NCI-H1436 (cell line): ENCODE measurements at places on chromosomes 7 and 10.

DNA sequence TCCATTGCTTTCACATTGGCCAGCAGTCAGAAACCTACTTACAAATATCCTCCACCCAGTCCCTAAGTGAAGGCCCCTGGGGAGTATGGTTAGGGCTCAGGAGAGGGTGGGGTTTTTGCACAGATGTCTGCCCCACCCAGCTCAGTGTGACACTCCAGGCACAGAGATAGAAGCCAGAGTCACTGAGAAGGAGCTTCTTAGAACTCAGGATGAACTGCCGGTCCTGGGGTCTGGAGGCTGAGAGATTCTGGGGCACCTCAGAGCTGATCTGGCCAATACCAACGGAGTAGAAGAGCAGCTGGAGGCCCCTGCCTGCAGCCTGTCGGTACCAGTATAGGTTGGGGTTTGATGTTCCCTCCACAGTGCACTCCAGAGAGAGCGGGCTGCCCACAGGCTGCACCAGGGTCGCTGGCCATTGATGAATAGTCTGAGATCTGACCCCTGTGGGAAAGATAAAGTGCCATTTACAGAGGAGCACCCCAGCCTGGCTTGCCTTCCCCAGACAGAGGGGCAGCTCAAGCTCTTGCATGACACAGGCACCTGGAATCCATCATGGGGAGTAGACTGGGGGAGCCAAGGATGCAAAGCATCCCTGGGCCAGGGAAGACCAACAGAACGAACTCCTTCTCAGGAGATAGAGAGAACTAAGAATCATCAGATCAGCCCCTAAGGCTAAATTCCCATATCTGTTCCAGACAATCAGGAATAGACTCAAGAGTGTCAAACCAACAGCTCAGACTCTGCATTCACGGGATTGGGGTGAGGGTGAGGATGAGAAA, 41.9 kb downstream of the PRSS2 start:
- DNase-seq = no peak

DNA sequence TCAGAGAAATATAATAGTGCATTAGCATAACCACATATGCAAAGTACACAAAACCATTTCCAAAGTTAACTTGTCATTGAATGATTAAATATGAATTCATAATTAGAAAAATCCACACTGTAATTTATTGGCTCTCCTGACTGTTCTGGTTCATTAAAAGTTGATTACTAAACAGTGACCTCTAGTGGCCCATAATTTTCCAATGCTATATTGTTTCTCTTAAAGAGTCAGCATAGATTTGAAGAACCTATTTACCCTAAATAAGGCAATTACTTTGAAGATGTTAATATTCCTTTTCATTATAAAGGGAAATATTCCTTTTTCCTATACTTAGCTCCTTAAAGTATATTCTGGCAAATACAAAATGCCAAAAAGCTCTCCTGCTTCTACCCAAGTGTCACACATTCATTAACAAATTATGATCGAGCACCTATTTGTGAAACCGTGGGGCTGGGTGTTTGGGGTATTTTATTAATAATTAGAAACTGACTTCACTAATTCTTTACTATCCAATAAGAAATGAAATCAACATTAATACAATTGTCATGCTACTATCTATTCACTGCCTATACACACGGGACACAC, 86.2 kb downstream of the HIBADH start:
- peak; percentile 32 for DNase-seq

DNA sequence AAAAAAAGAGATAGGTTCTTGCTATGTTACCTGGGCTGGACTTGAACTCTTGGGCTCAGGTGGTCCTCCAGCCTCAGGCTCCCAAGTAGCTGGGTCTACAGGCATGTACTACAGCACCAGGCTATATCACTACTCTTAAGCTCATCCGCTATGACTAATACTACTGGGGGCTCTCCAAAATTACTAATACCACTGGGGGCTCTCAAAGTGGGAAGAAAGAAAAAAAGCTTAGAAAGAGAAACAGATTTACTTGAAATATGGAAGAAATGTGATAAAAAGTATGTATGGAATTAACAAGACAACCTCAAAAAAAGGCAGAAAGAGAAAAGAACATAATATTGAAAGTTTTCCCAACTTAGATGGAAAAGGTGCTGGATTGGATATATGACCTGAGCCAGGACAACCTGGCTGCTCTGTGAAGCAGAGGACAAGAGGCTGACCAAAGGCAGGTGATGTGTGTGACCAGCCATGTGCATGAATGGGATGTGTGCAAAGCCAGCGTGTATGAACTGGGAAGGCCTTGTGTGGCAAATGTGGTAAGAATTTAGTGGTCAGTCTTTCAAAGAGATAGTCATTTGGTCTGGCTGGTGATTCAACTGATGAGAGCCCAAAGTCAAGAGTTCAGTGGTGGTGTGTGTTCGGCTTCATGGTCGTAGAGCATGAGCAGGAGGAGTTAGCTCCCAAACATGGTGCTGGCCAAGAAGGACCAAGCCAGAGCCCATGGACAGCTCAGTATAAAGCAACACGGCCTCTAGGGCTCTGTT, 232.4 kb upstream of the KLF14 start:
- DNase-seq = no peak

- no peak for DNase-seq
Measured at GRCh38 chr10:84896909-84897308, 568.5 kb downstream of the CCSER2 start.

- no peak for DNase-seq
Measured at GRCh38 chr7:24462117-24462516, 111.1 kb upstream of the PALS2 start.

DNA sequence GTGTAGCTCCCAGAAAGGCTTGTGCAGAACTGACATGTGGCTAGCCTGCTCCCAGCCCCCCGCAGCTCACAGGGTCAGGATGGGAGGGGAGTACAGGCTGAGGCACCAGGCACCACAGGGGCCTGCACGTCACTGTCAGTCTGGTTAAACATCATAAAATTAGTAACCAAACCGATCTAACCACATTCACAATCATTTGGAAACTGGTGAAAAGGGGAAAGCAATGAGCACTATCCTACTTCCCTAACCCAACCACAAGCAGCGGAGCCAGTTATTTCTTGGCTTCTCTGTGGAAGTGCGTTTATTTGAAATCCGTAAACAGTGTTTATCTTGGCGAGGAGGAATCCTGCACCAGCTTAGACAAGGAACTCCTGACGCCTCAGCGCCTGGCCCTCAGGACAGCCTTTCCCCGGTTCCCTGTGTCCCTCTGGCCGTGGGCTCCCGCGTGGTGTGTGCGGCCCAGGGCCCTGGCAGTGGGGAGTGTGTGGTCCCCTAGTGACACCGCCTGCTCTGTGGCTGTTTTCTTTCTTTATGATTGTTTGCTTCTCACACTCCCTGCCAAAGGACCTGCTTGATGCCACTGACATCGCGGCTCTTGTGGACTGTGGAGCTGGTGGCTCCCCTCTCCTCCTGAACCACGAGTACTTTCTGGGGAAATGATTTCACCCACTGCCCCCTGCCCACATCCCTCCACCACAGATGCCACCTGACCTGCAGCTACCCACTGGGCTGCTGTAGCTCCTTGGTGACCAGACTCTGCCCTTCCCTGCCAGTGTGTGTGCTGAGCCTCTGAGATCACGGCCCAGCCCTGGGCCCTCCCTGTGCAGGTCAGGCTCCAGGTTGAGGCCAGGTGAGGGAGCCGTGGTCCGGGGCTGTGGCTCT, 38.0 kb downstream of the INPP5A start:
- DNase-seq = no peak

GRCh38 chr10:3468919-3469638, 296.5 kb upstream of the PITRM1 start:
- DNase-seq = no peak

DNA sequence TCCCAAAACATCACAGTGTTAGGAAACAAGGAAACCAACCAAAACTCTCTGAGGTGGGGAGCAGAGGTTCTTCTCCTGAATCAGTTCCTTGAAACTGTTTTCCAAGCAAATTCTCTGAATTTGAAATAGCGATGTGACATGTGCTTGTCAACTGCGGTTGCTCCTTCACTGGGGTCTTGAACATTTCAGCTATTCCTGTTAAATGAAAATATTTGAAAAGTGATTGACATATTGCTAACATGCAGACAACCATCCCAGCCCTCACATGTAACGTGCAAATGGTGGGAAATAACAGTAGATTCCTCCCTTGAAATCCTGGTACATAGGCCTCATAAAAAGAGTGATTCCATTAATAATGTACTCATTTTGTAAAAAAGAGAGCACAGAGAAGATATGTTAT, 15.9 kb downstream of the MKI67 start:
- DNase-seq = no peak
